Activated CD4-positive, alpha-beta T cell treated with anti-CD3 and anti-CD28 coated beads for 36 hours (primary cell): ENCODE measurements at places on chromosomes 12 and 14. TPM values are rescaled to one million over a fixed set of nuclear protein-coding genes. Genes with fewer than 3 reads are reported as not detected.

DNA sequence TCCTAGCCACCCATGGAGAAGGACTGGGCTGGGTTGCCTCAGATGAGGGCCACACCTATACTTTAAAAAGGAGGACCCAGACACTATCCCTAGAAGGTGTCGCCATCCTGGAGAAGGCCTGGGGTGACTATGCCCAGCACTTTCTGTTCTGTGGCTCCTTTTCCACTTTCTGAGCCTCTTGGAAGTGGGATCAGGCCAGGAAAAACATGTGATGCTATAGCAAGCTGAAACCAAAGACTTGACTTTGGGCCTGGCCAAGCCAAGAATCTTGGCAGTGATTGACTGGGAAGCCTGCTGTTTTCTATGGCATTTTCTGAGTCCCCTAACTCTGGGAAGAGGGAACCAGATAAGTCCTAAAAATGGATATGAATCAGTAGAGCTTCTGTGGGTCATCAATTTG, 332.3 kb downstream of the ZFP36L1 start:
- DNase-seq = no peak
- no peak overlapping the region for H3K27ac ChIP-seq
- H3K4me3 ChIP-seq = no peak overlapping the region

Gene HSPB8
- total RNA-seq = not detected

DNA sequence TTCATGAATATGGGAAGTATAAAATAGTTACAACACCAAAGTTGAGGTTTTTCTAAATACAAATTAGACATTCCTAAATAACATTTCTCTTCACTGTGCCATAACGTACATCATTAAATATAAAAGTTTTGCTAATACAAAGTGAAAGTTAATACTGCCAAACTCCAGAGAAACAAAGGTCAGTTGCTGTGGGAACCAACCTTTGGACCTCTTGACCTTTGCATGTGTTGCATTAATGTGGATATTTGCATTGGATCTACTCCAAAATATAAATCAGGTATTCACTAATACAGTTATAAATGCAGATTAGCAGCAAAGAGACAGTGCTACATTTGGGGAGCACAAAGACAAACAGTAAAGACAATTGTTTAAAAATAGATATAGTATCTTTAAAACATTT, 366.0 kb upstream of the USP15 start:
- no peak for DNase-seq
- H3K4me1 ChIP-seq = no peaks in the 10 kb centered on the region
- H3K27me3 ChIP-seq = no peaks in the 10 kb centered on the region
- H3K4me3 ChIP-seq = no peak overlapping the region
- H3K36me3 ChIP-seq = no peaks in the 10 kb centered on the region

DNA sequence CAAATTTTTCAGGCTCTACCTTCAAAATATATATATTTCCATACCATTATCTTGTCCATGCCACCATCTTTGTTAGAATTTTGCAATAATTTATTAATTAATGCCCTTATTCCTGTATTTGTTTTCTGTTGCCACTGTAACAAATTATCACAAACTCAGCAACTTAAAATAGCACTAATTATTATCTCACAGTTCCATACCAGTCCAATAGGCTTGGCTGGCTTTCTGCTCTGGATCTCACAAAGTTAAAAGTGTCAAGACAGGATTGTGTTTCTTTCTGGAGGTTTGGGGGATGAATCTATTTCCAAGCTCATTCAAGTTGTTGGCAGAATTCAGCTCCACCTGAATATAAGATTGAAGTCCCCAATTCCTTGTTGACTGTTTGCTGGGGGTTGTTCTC, 58.6 kb upstream of the SLC38A4 start:
- no peaks in the 10 kb centered on the region for H3K36me3 ChIP-seq
- peaks cover 6% of the 10 kb centered on the region for H3K27me3 ChIP-seq
- H3K4me3 ChIP-seq = no peak overlapping the region
- no peak overlapping the region for H3K27ac ChIP-seq
- no peak for DNase-seq

GRCh38 chr12:115308918-115309317, 624.9 kb upstream of the TBX3 start:
- DNase-seq = no peak
- H3K36me3 ChIP-seq = no peaks in the 10 kb centered on the region
- no peaks in the 10 kb centered on the region for H3K27me3 ChIP-seq
- H3K4me1 ChIP-seq = no peaks in the 10 kb centered on the region

Gene KRT72
- 3.2 TPM for total RNA-seq

Gene KCNMB4
- total RNA-seq = 2.1 TPM

DNA sequence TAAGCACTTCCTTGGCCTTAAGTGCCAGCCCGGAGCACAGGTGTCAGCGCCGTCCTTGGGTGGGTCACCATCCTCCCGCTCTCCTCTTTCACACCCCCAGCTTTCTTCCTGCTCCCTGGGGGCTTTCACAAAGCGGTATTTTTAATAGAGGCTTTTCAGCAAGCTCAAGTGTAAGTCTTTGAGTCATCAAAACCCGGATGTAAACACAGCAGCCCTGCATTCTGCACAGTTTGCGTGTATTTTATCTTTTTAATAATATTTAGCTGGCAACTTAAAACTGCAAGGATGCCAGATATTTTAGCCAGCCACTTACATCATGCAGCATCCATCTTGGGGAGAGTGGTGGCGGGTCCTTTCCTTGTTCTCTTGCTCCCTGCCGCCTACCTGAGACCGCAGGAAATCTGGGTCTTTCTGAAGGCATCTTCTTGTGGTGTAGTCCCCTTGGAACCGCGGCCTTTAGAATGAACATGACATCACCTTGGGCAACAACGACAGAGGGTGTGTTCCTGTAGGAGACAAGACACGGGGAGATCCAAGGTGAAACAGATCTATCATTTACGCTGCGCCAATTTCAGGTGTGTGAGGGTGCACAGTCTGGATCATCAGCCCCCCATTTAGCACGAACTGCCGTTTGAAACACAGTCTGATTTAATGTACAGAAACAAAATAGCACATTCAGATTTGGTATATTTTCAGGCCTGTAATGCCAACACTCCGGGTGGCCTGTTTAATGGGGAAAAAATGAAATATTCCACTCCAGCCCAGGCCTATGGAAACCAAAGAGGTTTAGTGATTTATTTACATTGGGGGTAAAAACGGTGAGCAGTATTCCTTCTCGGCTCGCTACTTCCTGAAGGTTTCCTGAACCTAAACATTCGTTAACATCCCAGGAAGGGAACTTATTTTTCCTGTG, 12.5 kb upstream of the IRF2BPL start:
- peaks cover 90% of the 10 kb centered on the region for H3K4me1 ChIP-seq
- H3K27ac ChIP-seq = peak overlapping the region; percentile 93
- peak; percentile 72 for DNase-seq
- H3K36me3 ChIP-seq = no peaks in the 10 kb centered on the region

DNA sequence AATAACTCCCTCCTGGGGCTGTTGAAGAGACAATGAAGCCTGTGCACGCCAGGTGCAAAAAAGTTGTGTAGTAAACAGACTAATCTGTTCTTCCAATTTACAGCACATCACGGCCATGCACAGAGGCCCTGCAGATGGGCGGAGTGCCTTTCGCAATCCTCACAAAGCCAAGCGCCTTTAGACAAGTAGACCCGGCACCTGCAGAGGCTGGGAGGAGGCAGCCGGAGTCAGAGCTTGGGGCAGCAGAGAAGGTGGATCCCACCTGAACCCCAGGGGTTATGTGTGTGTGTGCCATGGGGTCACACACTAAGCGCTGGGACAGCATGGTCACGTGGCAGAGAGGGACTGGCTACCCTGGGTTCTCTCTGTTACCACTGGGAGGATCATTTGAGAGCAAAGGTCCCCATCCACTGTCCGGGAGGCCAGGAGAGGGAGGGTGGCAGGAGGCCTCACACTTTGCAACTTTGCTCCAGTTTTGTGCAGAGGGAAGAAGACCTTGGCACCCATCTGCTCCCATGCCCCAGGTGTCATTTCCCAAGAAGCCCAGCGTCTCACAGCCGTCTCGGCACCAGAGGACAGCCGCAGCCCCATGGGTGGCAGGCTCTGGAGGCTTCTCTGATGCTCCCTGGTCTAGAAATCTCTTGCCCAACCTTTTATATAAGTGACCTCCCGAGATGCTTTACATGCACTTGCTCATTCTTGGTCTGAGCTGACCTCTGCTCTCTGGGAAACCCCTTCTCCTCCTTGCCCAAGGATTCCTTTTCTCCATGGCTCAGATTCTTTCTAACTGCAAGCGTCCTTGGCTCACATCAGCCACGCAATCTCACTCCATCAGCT, 80.0 kb upstream of the DICER1 start:
- H3K27ac ChIP-seq = no peak overlapping the region
- H3K36me3 ChIP-seq = no peaks in the 10 kb centered on the region
- H3K4me1 ChIP-seq = no peaks in the 10 kb centered on the region
- DNase-seq = no peak
- H3K27me3 ChIP-seq = peaks cover 3% of the 10 kb centered on the region

DNA sequence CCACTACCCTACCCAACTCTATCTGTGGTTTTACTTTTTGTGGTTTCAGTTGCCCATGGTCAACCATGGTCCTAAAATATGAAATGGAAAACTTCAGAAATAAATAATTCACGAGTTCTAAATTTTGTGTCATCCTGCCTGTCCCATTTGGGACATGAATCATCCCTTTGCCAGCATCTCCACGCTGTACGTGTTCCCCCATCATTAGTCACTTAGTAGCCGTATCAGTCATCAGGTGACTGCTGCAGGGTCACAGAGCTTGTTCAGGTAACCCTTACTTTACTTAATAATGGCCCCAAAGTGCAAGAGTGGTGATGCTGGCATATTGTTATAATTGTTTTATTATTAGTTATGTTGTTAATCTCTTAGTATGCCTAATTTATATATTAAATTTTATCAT, 209.9 kb downstream of the ITPR2 start:
- H3K27ac ChIP-seq = no peak overlapping the region
- DNase-seq = peak; percentile 14
- peaks cover 34% of the 10 kb centered on the region for H3K36me3 ChIP-seq
- H3K4me1 ChIP-seq = no peaks in the 10 kb centered on the region
- no peaks in the 10 kb centered on the region for H3K27me3 ChIP-seq

GRCh38 chr12:106066726-106067325, 71.9 kb downstream of the NUAK1 start:
- DNase-seq = no peak
- no peaks in the 10 kb centered on the region for H3K4me1 ChIP-seq
- peaks cover 11% of the 10 kb centered on the region for H3K27me3 ChIP-seq
- no peak overlapping the region for H3K27ac ChIP-seq
- H3K4me3 ChIP-seq = no peak overlapping the region

- no peak for DNase-seq
- H3K36me3 ChIP-seq = peaks cover 59% of the 10 kb centered on the region
- H3K4me1 ChIP-seq = peaks cover 3% of the 10 kb centered on the region
- H3K4me3 ChIP-seq = no peak overlapping the region
- no peak overlapping the region for H3K27ac ChIP-seq
Observed at GRCh38 chr12:56351325-56351724, 8.6 kb downstream of the STAT2 start.

Gene STXBP6
- not detected for total RNA-seq

GRCh38 chr12:96587691-96588090, 98.3 kb downstream of the CFAP54 start:
- no peaks in the 10 kb centered on the region for H3K36me3 ChIP-seq
- H3K27me3 ChIP-seq = peaks cover 9% of the 10 kb centered on the region
- DNase-seq = no peak
- no peak overlapping the region for H3K27ac ChIP-seq

Gene CCDC197
- 0.53 TPM for total RNA-seq

DNA sequence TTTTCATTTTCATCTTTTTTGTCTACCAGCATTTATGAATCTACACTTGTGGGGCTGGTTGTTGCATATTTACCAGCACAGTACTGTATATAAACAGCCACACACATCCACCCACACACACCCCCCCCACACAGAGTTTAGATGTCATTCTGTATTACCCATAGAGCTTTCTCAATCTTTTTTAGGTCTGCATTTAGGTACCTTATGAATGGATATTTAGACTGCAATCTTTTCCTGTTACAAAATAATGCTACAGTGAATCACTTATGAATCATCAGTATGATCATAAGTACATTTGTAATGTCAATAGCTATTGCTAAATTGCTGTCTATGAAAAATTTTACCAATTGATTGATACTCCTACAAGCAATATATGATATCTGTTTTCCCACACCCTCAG, 67.3 kb upstream of the STK38L start:
- no peak overlapping the region for H3K4me3 ChIP-seq
- peaks cover 39% of the 10 kb centered on the region for H3K4me1 ChIP-seq
- no peaks in the 10 kb centered on the region for H3K27me3 ChIP-seq
- H3K27ac ChIP-seq = no peak overlapping the region
- peak; percentile 73 for DNase-seq

- H3K36me3 ChIP-seq = peaks cover 8% of the 10 kb centered on the region
- H3K27me3 ChIP-seq = no peaks in the 10 kb centered on the region
- H3K27ac ChIP-seq = no peak overlapping the region
- H3K4me1 ChIP-seq = no peaks in the 10 kb centered on the region
- no peak overlapping the region for H3K4me3 ChIP-seq
Observed at GRCh38 chr14:102487204-102487577, 22.4 kb downstream of the ANKRD9 start.

DNA sequence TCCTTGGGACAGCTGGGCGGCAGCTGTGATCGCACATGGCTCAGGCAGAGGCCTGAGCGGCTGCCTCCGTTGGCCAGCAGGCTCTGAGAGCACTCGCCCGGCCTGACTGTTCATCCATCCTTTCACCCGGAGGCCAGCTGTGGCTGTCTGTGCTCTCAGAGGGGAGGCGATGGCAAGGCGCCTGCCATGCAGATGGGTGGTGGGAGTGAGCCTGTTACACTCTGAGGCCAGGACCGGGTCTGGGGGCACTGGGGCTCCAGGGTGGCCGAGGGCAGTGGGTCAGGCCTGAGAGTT, 292.3 kb downstream of the TMEM121 start:
- H3K4me3 ChIP-seq = no peak overlapping the region
- H3K27me3 ChIP-seq = peaks cover 26% of the 10 kb centered on the region
- no peak overlapping the region for H3K27ac ChIP-seq

DNA sequence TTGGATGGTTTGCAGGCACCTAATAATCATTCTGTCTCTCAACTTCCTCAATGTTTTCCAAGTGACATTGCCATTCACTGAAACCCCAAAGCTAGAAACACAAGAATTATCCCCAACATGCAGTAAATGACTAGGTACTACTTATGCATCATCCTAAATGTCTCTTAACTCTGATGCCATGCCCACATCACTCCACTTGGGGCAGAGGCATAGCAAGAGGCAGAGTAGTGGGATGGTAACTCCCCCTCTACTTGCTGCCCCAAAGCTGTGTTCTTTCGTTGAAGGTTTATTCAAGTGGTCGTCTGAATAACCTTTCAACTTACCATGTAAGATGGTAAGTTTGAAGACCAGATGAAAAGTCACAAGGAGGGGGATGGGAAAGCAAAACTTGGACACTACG, 77.9 kb upstream of the SOX5 start:
- no peak overlapping the region for H3K4me3 ChIP-seq
- no peaks in the 10 kb centered on the region for H3K27me3 ChIP-seq
- H3K36me3 ChIP-seq = no peaks in the 10 kb centered on the region
- no peak for DNase-seq
- H3K4me1 ChIP-seq = no peaks in the 10 kb centered on the region

Gene CPM
- total RNA-seq = 18.7 TPM
